ENCODE measurements at places on chromosomes 13 and 19. TPM values are rescaled to one million over a fixed set of nuclear protein-coding genes. Genes with fewer than 3 reads are reported as not detected.

The HAUS8 gene
- total RNA-seq: 7.5 TPM

DNA sequence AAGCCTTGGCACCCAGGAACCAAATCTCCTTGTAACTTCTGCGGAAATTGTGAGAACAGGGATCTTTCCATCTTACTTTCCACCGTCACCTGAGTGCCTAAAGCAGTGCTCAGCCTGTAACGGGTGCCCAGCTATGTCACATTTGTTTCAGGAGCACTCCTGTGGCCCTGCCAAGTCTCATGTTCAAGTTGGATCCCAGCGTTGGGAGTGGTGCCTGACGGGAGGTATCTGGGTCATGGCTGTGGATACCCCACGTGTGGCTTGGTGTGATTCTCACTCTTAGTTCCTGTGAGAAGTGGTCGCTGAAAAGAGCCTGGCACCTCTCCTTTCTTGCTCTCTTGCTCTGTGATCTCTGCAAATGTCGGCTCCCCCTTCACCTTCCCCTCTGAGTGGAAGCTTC lies 114.9 kb downstream of the UQCRFS1 start:
- DNase-seq: no peak

DNA sequence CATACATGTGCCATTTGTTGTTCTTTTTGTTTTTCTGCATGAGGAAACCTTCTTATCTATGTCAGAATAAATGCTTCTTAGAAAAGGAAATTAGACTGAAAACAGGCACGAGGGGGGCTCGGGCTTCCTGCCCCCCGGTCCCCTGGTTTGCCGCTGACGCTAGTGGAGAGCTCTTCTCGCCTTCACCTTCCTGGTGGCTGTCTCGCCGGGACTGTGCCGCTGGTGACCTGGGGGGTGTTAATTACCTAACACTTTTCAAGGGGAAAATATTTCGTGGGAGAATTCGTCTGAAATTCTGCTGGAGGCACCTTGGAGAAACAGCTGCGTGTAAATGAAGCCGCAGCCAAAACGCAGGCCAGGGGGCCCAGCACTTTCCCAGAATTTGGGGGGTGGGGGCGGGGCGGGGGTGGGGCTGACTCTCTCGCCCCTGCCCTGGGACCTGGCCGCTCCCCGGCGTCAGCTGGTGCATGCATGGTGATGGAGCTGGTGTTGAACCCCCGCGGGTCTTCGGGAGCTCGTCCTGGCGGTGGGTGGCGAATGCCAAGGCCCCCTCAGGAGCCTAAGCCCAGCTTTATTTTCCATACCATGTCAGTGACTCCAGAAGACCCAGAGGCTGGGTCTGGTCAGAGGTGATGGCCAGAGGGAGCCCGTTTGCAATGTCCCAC lies 58.3 kb upstream of the MCF2L start:
- no peak for DNase-seq

DNA sequence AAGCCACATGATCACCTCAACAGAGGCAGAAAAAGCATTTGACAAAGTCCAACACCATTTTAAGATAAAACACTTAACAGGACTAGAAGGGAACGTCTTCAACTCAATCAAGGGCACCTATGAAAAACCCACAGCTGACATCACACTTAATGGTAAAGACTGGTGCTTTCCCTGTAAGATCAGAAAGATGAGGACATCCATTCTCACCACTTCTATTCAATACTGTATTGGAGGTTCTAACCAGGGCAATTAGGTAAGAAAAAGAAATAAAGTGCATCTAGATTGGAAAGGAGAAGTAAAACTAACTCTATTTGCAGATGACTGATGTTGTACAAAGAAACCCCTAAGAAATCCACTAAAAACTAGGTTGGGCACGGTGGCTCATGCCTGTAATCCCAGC lies 11.2 kb upstream of the AKAP8 start:
- DNase-seq: no peak

- DNase-seq: no peak
Observed at GRCh38 chr13:86684402-86684801, 885.2 kb upstream of the SLITRK6 start.

DNA sequence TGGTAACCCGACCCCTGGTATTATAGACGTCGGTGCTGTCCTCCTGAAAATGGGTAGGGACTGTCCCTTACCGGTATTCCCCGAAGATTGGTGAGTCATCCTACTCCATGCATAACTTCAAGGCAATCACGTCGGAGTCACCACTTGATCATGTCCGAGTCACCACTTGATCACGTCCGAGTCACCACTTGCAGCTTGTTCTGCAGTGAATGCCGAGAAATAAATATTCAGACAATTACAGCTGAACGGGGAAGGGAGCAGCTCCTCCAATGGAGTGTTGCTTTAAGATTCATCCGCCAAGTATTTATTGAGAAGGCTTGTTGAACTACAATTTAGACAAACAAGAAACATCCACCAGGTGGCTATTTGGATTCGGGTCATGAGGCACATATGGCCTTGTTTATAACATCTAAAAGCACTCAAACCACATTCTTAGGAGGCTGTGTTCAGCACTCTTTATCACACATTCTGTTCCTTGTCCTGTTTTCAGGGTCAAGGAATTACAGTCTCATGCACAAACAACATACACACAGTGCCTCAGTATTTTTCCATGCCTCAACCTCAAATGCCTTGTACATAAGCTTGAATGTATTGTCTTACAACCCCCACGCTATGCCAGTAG lies 43.1 kb downstream of the ZNF726 start:
- DNase-seq: no peak

DNA sequence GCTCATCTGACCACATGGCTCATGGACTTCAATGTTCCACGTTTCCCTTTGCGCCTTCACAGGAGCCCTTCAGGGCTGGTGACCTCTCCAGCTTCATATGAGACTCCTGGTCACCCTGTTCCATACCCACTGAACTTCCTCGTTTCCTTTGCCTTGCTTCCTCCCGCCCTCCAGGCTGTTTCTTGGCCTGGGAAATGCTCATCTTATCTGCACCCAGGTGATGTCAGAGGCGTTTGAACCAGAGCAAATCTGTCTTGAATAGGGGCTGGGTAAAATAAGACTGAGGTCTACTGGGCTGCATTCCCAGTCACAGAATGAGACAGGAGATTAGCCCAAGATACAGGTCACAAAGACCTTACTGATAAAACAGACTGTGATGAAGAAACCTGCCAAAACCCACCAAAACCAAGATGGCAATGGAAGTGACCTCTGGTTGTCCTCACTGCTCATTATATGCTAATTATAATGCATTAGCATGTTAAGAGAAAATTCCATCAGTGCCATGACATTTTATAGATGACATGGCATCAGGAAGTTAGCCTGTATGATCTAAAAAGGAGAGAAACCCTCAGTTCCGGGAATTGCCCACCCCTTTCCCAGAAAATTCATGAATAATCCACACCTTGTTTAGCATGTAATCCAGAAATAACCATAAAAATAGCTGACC lies 102.7 kb downstream of the DCLK1 start:
- DNase-seq: no peak

GRCh38 chr19:45151821-45152503 lies 8.8 kb downstream of the NKPD1 start:
- no peak for DNase-seq

DNA sequence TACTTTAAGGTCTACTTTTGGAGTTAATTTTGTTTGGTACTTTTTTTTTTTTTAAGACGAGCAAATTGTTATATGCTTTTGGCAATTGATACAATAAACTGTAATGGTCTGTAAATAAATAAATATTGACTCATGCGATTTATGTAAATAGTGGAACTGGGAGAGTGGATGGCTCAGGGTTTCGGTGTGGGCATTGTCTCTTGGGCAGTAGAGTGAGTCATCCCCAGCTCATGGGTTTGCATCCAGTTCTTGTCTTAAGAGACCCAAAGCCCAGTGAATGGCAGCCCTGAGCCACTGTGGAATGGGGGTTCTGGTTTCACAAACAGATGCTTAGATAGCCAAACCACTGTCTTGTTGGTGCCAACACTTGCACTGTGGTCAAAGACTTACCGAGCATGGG lies 33.0 kb downstream of the FGF9 start:
- no peak for DNase-seq

- DNase-seq: no peak
Observed at GRCh38 chr19:39070888-39071287, 13.3 kb upstream of the ACP7 start.

GRCh38 chr19:46660551-46661019 lies 397 bp downstream of the DACT3 start:
- DNase-seq: peak; percentile 52

The PRR12 gene
- 1.9 TPM for total RNA-seq

- no peak for DNase-seq
Observed at GRCh38 chr19:15118248-15118647, 11.0 kb downstream of the SYDE1 start.

GRCh38 chr13:110368408-110368807 lies 61.3 kb downstream of the COL4A2 start:
- no peak for DNase-seq

- no peak for DNase-seq
Observed at GRCh38 chr13:79870766-79871165, 389.8 kb downstream of the NDFIP2 start.

The SMIM24 gene
- total RNA-seq: not detected

DNA sequence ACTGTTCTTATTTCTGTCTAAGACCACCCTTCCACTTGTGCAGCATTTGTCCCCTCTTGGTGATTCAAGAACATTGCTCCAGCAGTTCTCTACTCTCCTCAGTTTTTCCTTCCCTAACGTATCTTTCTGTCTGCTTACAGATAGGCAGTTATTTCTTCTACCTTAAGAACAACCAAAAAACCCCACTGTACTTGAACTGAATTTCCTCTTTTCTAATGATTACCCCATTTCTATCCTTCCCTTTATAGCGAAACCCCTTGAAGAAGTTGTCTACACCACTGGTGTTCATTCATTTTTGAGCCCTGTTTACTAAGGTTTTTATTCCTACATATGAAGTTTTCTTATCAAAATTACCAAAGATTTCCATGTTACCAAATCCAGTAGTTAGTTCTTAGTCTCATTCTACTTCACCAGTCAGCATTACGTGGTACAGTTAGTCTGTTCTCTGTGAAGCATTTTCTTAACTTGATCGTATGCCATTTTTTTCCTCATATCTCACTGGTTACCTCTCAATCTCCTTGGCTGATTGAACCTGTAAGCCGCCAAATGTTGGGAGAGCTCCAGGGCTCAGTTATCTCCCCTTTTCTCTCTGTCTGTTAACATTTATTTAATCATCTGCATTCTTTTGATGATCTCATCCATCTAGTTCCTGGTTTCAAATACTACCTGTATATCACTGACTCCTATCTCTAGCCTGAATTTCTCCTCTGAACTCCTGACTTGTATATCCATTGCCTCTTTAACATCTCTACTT lies 9.0 kb downstream of the LSM14A start:
- no peak for DNase-seq

GRCh38 chr13:38743466-38743865 lies 56.6 kb downstream of the FREM2 start:
- DNase-seq: no peak

The CYSLTR2 gene
- 4.1 TPM for total RNA-seq

DNA sequence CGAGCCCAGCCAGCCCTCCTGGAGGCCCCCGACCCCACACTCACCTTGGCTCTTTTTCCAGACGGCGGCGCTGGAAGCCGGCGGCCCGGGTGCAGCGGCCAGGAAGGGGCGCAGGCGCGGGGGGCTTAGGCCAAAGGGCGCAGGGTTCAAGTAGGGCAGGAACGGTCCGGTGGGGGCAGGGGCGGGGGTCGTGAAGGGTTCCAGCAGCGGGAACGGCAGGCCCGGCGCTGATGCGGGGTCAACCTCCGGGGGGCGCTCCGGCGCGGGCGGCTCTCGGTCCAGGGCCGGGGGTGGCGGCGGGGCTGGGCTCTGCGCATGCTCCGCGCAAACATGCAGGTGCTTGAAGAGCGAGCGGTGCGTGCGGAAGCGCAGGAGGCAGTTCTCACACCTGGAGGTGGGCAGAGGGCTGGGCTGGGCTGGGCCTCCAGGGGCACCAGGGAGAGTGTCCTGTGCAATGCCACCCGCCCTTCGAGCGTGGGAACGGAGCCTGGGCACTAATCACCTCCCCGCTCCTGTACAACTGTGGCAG lies 2.3 kb downstream of the ZNF414 start:
- DNase-seq: no peak

The COMP gene
- total RNA-seq: 162 TPM

DNA sequence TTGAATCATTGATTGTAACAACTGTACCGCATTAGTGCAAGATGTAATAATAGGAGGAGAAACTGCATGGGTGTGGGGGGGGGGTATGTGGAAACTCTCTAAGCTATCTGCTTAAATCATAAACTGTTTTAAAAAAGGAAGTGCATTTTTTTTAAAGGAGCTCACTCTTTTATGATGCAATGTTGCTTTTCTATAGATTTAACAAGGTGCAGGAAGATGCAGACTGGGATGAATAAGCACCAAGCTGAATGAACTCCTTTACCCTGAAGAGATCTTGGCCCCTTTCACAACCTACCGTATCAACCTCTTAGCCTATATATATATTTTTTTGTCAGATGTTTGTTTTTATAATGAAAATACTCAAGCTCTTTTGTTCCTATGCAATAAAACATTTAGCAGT lies 95.9 kb downstream of the AKAP11 start:
- no peak for DNase-seq

DNA sequence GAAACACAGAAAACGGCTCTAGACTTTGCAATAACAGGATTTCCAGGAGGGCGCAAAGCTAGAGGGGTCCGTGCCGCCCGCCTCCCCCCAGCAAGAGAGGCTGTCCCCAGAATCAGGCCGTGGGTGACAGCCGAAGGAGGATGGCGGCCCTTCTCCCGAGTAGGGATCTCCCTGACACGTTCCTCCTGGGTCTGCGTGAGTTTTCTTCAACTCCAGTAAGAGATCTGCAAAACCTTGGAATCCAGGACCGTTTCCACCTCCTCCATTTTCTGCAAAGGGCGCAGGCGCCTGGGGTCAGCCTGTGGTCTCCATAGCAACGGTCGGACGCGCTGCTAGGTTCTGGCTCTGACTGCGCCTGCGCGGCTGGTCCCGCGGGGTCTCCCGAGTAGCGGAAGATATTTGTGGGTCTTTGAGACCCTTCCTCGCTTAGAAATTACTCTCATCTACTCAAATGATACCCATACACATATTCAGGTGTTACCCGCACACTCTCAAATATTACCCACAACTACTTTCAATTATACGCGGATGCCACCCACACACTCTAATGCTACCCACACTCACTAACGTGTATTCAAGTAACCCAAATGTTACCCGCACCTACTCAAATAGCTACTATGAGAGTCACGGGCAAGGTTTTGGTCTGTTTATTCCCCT lies 2.1 kb downstream of the PNMA8C start:
- peak; percentile 90 for DNase-seq

The ZNF345 gene
- 37.1 TPM for total RNA-seq

The CGB5 gene
- total RNA-seq: not detected

- peak; percentile 70 for DNase-seq
Observed at GRCh38 chr13:95660981-95661581, 15.9 kb upstream of the DNAJC3 start.

- peak; percentile 8 for DNase-seq
Observed at GRCh38 chr19:28118235-28118634, 1094.7 kb downstream of the UQCRFS1 start.

The SIRT2 gene
- total RNA-seq: 36.4 TPM

DNA sequence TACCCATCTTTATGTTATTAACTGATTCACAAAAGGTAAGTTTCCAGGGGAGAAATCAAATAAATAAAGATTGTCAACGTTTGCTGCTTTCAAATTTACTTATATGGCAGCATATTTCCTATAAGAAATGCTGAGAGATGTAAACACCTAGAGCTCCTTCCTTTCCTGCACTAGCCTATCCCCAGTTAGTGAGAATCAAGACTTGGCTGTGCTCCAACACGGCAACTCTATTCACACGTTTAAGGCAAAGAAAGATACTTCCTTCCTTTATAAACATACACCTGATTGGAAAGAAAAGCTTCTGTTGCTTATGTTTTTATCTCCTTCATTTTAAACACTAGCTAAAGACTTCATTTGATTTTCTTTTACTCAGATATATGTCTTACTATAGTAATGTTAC lies 107.0 kb downstream of the PCDH9 start:
- DNase-seq: no peak
